Tibial nerve (tissue), 4 donors: ENCODE measurements at places on chromosomes 12 and 14.

- no peaks in the 10 kb centered on the region for H3K4me1 ChIP-seq
- H3K4me3 ChIP-seq = no peak overlapping the region
- H3K27me3 ChIP-seq = no peaks in the 10 kb centered on the region
- H3K27ac ChIP-seq = no peak overlapping the region
- DNase-seq = no peak
- no peaks in the 10 kb centered on the region for H3K36me3 ChIP-seq
These were observed 54.1 kb upstream of the ASPG start for GRCh38 chr14:104031384-104031783.

- no peaks in the 10 kb centered on the region for H3K27me3 ChIP-seq
- H3K27ac ChIP-seq = no peak overlapping the region
- no peak for DNase-seq
- H3K4me3 ChIP-seq = no peak overlapping the region
These were observed 159.6 kb upstream of the C14orf180 start for GRCh38 chr14:104419865-104420505.

DNA sequence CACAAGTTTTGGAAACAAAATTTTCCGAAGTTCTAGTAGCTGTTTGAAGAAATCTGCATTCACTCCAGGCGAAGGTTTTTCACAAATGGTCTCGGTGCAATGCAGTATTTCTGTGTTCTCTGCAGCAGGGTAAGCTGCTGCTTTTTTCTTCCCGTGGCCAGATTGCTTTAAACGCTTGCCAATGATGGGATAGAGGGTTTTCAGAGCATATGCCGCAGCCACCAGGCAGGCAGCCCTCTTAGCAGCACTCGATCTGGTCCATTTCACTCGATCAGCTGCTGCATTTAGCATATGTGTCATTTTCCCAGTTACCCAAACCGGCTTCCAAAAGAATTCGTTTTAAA, 315 bp downstream of the ABCD2 start:
- H3K4me1 ChIP-seq = no peaks in the 10 kb centered on the region
- DNase-seq = no peak
- H3K36me3 ChIP-seq = no peaks in the 10 kb centered on the region

DNA sequence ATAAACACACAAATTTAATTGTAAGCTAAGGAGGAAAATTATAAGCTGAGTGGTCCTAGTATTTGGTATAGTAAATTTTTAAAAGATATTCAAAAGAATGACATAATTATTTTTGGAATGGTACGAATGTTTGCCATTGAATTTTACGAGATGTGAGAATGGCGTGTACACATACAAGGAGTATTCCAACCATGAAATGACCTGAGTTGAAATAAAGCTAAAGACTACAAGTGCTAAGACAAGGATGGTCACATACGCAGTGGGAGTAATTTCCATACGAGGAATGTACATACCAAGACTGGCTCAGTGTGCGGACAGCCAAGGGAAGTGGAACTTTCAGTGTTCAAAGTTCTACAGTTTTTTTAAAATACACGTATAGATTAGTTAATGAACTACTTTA, 21.1 kb upstream of the ETV6 start:
- no peak for DNase-seq
- H3K36me3 ChIP-seq = no peaks in the 10 kb centered on the region
- no peaks in the 10 kb centered on the region for H3K27me3 ChIP-seq
- H3K4me3 ChIP-seq = no peak overlapping the region

- no peak for DNase-seq
- H3K4me3 ChIP-seq = no peak overlapping the region
- no peak overlapping the region for H3K27ac ChIP-seq
- peaks cover 6% of the 10 kb centered on the region for H3K4me1 ChIP-seq
These were observed 230.0 kb downstream of the MSRB3 start for GRCh38 chr12:65508276-65509035.

DNA sequence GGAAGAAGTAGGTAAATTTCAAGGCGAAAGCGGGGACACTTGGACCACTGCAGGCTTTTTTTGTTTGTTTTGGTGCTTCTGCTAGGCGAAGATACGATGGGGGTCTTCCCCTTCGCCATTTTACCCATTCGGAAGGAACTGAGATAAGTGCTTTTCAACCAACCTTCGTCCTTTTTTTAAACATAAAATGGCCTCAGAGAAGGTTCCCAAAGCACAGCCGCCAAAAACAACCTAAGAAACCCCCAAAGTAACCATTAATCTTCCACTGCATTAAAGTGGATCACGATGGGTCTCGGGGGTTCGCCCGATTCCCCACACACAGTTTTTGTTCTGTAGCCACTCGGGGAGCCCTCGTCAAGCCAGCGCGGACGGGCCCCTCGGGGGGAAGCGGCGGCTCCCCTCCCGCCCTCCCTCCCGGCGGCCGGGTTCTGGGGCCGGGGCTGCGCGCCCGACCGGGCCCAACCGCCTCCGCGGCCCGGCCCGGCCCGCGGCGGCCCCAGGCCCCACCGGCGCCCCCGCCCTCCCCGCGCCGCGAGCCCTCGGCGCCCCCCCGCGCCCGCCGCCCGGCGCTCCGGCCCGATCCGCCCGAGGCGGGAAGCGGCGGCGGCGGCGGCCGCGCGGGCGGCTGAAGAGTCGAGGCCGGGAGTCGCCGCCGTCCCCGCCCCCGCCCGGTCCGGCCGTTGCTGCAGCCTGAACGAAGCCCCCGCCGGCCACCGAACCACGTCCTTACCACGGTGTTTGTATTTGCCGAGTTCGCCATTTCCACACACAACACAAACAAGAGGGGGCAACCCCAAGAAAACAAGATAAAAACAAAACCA, 790 bp downstream of the GTF2A1 start:
- H3K4me3 ChIP-seq = peak overlapping the region; percentile 89
- H3K27ac ChIP-seq = peak overlapping the region; percentile 93
- H3K27me3 ChIP-seq = no peaks in the 10 kb centered on the region
- H3K36me3 ChIP-seq = no peaks in the 10 kb centered on the region
- DNase-seq = no peak

DNA sequence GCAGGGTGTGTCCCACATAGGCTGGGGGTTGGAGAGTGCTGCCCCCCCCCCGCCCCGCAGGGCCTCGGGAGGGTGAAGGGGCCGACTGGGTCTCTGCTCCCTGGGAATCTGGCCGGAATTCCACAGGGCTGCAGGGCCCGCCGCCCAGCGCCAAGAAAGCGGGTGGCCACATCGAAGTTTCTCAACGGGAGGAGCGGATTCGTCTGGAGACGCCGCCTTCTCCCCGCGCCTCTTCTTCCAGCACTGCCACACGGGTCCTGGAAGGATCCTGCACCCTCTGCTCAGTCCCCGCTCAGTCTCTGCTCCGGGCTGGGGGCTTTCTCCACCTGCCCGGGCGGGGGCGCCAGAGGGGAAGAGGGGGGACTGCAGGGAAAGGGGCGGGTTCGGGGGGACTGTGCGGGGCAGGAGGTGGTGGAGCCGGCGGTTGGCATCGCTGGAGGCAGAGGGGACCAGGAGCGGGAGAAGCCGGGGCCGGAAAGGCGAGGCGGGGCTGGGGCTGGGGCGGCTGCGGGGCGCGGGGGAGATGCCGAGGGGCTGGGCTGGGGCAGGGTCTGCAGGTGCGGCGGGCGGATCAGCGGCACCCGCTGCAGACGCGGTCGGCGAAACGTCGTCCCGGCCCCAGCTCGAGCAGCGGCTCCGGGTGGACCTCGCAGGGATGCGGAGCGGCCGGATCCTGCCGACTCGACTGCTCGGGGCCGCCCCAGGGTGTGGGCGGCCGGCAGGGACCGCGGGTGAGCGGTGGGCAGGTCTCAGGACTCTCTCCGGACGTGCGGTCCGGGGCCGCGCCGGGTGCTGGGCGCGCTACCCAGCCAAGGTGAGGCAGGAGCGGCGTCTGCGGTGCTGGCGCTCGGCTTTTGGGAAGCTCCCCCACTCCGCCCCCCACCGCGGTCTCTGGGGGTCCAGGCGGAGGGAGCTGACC, 811.4 kb upstream of the TMEM132C start:
- H3K4me3 ChIP-seq = peak overlapping the region; percentile 6
- H3K36me3 ChIP-seq = no peaks in the 10 kb centered on the region
- no peaks in the 10 kb centered on the region for H3K27me3 ChIP-seq
- H3K4me1 ChIP-seq = peaks cover 11% of the 10 kb centered on the region
- no peak for DNase-seq
- no peak overlapping the region for H3K27ac ChIP-seq

DNA sequence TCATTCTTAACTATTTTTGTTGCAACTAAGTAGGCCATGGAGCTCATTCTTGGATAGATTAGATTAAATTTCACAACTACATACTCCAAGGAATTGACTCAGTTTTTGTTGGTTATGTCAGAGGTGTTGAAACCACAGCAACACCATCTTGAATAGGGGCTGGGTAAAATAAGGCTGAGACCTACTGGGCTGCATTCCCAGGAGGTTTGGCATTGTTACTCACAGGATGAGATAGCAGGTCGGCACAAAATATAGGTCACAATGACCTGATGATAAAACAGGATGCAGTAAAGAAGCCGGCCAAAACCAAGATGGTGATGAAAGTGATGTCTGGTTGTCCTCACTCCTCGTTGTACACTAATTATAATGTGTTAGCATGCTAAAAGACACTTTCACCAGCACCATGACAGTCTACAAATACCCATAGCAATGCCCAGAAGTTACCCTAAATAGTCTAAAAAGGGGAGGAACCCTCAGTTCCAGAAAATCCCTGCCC, 20.9 kb downstream of the DMAC2L start:
- H3K4me1 ChIP-seq = peaks cover 29% of the 10 kb centered on the region
- H3K27me3 ChIP-seq = no peaks in the 10 kb centered on the region
- no peak overlapping the region for H3K4me3 ChIP-seq
- DNase-seq = no peak

DNA sequence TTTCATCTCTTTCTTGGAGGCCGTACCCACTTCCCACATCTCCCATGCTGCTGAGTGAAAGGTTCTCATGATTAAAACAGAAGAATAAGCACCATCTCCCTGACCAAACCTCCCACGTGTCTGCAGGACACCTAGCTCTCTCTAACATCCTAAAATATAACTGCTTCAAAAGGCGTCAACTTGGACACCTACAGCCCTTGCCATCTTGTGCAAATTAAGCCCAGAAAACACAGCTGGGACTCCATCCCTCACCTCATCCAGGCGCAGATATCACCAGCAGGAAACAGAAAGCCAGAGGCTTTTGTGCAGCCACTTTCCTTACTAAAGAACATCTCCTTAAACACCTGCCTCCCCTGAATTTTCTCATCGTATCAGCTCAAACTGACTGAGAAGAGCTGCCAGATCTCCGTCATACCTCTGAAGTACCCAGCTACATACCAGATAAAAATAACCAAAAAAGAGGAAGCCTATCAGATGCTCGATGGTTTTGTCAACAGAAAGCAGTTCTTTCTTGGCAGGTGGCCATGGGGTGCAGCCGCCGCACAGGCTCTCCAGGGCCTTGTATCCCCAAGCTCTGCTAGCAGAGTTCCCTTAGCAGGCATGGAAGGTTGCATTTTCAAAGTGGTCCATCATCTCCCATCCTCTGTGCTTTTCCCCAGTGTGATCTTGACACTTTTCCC, 28.8 kb downstream of the MAP3K9 start:
- H3K27ac ChIP-seq = no peak overlapping the region
- no peaks in the 10 kb centered on the region for H3K36me3 ChIP-seq
- no peaks in the 10 kb centered on the region for H3K4me1 ChIP-seq

GRCh38 chr12:3090240-3091037, 13.3 kb downstream of the TSPAN9 start:
- H3K4me3 ChIP-seq = no peak overlapping the region
- no peaks in the 10 kb centered on the region for H3K27me3 ChIP-seq
- no peaks in the 10 kb centered on the region for H3K36me3 ChIP-seq
- peak overlapping the region; percentile 55 for H3K27ac ChIP-seq

DNA sequence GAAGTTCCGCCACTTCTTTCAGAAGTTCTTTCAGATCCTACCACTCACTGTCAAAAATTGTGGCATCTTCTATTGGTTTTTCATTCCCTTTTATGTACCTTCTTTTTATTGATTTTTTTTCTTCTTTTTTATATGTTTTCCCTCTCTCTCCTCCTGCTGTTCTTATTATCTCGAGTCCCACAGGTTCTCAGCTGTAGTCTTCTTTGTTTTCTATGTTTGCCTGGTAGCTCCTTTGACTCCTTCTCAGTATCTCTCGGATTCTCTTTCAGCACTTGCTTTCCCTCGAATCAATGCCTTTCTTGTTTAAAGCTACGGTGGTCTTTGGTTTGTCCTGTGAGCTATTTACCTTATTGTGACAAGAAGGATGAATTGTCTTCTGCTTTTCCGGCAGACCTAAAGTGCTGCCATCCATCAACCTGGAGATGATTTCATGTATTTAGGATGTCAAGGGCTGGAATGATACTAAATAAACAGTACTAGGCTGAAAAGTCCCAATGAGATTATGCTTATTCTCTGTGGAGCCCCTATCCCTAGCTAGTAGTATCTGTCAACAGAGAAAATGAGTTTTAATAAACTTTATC, 541.7 kb downstream of the NOVA1 start:
- H3K4me3 ChIP-seq = no peak overlapping the region
- H3K4me1 ChIP-seq = no peaks in the 10 kb centered on the region
- no peaks in the 10 kb centered on the region for H3K27me3 ChIP-seq
- no peaks in the 10 kb centered on the region for H3K36me3 ChIP-seq

GRCh38 chr12:79515530-79515935, 175.2 kb downstream of the PAWR start:
- H3K36me3 ChIP-seq = no peaks in the 10 kb centered on the region
- H3K4me1 ChIP-seq = no peaks in the 10 kb centered on the region
- H3K27ac ChIP-seq = no peak overlapping the region
- no peaks in the 10 kb centered on the region for H3K27me3 ChIP-seq
- no peak overlapping the region for H3K4me3 ChIP-seq

DNA sequence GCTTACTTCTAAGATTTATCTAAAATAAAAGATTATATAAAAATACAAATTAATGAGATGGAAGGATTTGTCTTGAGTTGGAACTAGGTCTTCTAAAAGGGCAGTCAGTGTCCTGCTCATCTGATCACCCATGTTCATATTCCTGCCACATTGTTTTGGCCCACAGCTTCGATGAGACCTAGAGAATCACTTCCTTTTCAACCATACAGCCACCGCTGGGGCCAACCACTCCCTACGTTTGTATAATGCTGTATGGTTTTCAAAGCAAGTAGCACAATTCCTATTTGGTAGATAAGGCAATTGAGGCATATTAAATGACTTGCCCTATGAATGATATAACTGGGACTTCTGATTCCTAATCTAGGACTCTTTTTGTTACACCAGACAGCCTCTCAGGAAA, 249.4 kb downstream of the ZFP36L1 start:
- no peaks in the 10 kb centered on the region for H3K27me3 ChIP-seq
- H3K4me3 ChIP-seq = no peak overlapping the region
- H3K4me1 ChIP-seq = peaks cover 96% of the 10 kb centered on the region
- peak overlapping the region; percentile 95 for H3K27ac ChIP-seq
- H3K36me3 ChIP-seq = no peaks in the 10 kb centered on the region
- no peak for DNase-seq

DNA sequence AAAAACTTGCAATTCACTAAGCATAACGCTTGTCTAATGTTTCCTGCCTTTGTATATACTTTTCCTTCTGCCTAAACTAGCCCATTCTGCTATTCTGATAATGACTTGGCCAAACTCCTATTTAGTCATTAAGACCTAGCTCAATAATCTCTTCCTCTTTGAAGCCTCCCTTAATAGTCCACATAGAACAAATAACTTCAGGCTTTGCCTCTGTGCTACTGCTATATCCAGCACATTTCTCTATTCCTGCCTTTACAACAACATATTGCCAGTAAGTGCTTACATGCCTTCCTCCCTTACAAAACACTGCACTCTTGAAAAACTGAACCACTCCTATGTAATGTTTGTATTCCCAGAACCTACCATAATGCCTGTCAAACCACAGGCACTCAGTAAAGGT, 13.8 kb downstream of the PRICKLE1 start:
- H3K4me3 ChIP-seq = no peak overlapping the region
- no peak overlapping the region for H3K27ac ChIP-seq
- no peaks in the 10 kb centered on the region for H3K27me3 ChIP-seq
- no peaks in the 10 kb centered on the region for H3K4me1 ChIP-seq
- H3K36me3 ChIP-seq = no peaks in the 10 kb centered on the region
- DNase-seq = no peak

- H3K27ac ChIP-seq = no peak overlapping the region
- H3K36me3 ChIP-seq = no peaks in the 10 kb centered on the region
- no peak overlapping the region for H3K4me3 ChIP-seq
- H3K27me3 ChIP-seq = no peaks in the 10 kb centered on the region
- no peaks in the 10 kb centered on the region for H3K4me1 ChIP-seq
These were observed 763.0 kb downstream of the NRXN3 start for GRCh38 chr14:78933166-78933565.
